Heart left ventricle (tissue), 16 donors: ENCODE measurements at places on chromosomes 1 and 21. TPM values are rescaled to one million over a fixed set of nuclear protein-coding genes. Genes with fewer than 3 reads are reported as not detected.

ADAMTSL4 gene
- polyA plus RNA-seq, result 61.7 TPM

SELP gene
- polyA plus RNA-seq, result 2.2 TPM

DNA sequence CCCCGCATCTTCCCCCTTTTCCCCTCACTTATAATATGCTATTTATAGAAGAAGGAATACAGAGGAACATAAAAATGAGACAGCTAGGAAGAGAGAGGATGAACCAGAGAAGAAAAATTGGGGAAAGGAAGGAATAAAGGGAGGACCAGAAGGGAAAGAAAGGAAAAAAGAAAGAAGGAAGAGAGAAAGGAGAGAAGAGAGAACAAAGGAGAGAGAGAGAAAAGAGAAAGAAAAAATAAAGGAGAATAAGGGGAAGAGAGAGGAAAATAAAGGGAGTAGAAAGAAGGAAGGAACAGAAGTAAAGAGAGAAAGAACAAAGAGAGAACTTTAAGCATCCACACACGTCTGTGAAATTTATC lies 11.2 kb upstream of the IGSF3 start:
- H3K27me3 ChIP-seq, result peaks cover 5% of the 10 kb centered on the region
- H3K4me3 ChIP-seq, result no peak overlapping the region
- no peak for DNase-seq
- no peaks in the 10 kb centered on the region for H3K4me1 ChIP-seq
- no peaks in the 10 kb centered on the region for H3K36me3 ChIP-seq
- H3K27ac ChIP-seq, result no peak overlapping the region

DNA sequence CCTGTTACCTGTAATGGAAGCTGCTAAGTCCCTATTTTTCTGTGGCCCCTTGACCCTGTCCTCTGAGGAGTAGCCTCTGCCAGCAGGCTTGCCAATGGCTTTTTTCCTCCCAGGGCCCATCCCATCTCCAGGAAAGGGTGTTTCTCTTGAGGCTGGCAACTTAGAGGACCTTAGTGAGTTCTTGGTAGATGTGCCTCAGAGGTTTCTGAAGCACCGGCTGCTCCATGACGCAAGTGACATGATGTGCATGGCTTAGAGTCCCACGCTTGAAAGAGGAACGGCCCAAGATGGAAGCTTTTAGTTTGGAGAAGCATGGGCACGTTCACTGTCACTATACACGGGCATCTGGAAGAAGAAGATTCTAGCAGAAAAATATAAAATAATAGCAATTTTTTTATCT lies 63.0 kb downstream of the TGFB2 start:
- no peak overlapping the region for H3K4me3 ChIP-seq
- H3K27ac ChIP-seq, result no peak overlapping the region
- H3K4me1 ChIP-seq, result peaks cover 10% of the 10 kb centered on the region
- no peak for DNase-seq
- H3K27me3 ChIP-seq, result no peaks in the 10 kb centered on the region

DNA sequence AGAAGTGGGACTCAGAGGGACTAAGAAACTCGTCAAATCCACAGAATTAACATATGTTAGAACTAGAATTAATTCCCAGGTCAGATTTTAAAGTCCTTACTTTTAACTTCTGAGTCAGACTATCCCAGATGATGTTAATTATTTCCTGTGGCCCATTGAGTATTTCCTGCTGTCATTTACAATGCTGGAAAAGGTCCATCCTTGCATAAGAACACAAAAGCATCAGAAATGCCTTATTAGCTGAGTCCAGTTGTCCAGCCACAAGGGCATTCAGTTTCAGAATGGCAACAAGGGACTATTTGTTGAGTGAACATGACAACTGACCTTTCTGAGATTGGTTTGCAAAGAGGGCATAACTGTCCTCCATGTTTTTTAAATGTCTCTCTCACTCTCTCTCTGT lies 16.5 kb upstream of the HIVEP3 start:
- H3K4me3 ChIP-seq, result no peak overlapping the region
- H3K27ac ChIP-seq, result no peak overlapping the region
- no peaks in the 10 kb centered on the region for H3K4me1 ChIP-seq
- DNase-seq, result no peak
- H3K36me3 ChIP-seq, result no peaks in the 10 kb centered on the region

- H3K4me1 ChIP-seq, result peaks cover 69% of the 10 kb centered on the region
- H3K27me3 ChIP-seq, result no peaks in the 10 kb centered on the region
- H3K36me3 ChIP-seq, result no peaks in the 10 kb centered on the region
- no peak overlapping the region for H3K4me3 ChIP-seq
Observed at GRCh38 chr1:201501812-201502510, 5.0 kb downstream of the CSRP1 start.
